ENCODE measurements at places on chromosomes 4 and X.

- H3K4me3 ChIP-seq: no peak overlapping the region
- no peaks in the 10 kb centered on the region for H3K4me1 ChIP-seq
- H3K27me3 ChIP-seq: no peaks in the 10 kb centered on the region
- no peak overlapping the region for H3K27ac ChIP-seq
- no peaks in the 10 kb centered on the region for H3K36me3 ChIP-seq
- no peak for DNase-seq
Observed at GRCh38 chrX:155169881-155170280, 46.4 kb upstream of the VBP1 start.

- peaks cover 3% of the 10 kb centered on the region for H3K4me1 ChIP-seq
- no peak overlapping the region for H3K27ac ChIP-seq
- no peak overlapping the region for H3K4me3 ChIP-seq
- DNase-seq: no peak
- H3K27me3 ChIP-seq: no peaks in the 10 kb centered on the region
Observed at GRCh38 chr4:88919056-88919455, 137.9 kb downstream of the FAM13A start.

DNA sequence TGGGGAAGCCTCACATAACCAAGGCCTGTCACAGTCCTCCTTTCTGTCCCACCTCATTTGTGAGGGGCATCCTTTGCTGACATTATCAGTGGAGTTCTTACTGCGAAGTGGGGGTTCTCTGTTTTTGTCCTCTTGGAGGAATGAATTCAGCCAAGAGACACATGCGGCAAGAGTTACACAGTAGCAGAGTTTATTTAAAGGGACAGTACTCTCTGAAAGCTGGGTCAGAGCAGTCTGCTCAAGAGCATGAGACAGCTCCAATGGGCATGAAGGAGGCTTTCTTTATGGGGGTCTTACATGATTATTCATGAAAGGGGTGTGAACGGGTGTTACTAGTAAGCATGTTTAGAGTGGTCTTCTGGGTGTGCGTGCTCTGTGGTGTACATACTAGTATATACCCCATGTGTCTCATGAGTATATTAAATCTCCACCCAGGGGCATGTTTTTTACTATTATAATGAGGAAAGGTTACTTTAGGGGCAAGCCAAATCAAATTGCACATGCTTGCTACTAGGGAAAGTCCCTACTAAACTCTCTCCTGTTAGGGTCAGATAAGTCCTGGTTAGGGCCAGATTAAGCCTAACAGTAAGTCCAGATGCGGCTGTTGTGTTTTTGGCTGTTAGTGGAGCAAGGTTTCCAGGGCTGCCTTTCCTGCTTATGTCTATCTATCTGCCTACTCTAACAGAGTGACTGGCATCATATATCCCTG is 19.8 kb upstream of the LGI2 start:
- no peaks in the 10 kb centered on the region for H3K36me3 ChIP-seq
- H3K4me3 ChIP-seq: no peak overlapping the region
- no peak overlapping the region for H3K27ac ChIP-seq
- no peaks in the 10 kb centered on the region for H3K4me1 ChIP-seq

- no peaks in the 10 kb centered on the region for H3K36me3 ChIP-seq
- no peak overlapping the region for H3K4me3 ChIP-seq
- no peaks in the 10 kb centered on the region for H3K4me1 ChIP-seq
- no peak overlapping the region for H3K27ac ChIP-seq
- DNase-seq: no peak
Observed at GRCh38 chrX:135396109-135396508, 25.6 kb upstream of the SMIM10L2A start.

DNA sequence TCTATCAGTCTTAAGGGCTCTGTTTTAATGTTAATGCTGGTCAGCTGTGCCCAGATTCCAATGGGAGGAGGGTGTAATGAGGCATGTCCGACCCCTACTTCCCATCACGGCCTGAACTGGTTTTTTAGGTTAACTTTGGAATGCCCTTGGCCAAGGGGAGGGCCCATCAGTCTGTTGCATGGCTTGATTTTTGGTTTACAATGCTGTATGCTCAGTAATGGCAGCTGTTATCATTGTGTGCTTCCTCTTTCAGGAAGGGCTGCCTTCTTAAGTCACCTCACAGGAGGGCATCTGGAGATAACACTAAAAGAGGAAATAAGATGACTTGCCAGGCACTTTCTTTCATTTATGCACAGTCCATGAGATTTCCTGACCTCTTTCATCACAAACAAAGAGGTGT is 36.3 kb downstream of the ATXN3L start:
- no peaks in the 10 kb centered on the region for H3K36me3 ChIP-seq
- H3K27ac ChIP-seq: no peak overlapping the region
- DNase-seq: no peak
- H3K4me1 ChIP-seq: peaks cover 15% of the 10 kb centered on the region

- H3K27ac ChIP-seq: no peak overlapping the region
- H3K27me3 ChIP-seq: no peaks in the 10 kb centered on the region
- no peak overlapping the region for H3K4me3 ChIP-seq
- no peaks in the 10 kb centered on the region for H3K36me3 ChIP-seq
Observed at GRCh38 chrX:110671068-110671803, 124.4 kb downstream of the CHRDL1 start.

DNA sequence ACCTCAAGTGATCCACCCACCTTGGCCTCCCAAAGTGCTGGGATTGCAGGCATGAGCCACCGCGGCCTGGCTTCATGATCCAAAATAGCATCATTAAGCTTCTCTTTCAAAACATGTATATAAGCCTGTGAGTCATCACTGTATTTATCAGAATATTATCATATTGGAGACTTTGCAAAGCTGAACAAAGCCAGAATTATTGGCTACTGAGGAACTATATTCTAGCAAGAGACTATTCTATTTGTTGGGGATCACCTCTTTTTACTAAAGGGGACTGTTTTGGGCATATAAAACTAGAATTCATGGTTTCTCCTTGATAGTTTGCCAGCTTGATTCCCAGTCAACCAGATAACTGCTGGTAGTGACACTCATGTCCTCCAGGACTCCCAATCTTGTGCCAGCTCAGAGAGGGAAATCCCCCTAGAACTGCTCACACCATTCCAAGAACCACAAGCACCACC is 40.1 kb downstream of the TET2 start:
- no peak overlapping the region for H3K4me3 ChIP-seq
- no peak overlapping the region for H3K27ac ChIP-seq
- H3K4me1 ChIP-seq: peaks cover 15% of the 10 kb centered on the region
- H3K27me3 ChIP-seq: no peaks in the 10 kb centered on the region
- DNase-seq: no peak

GRCh38 chrX:74923942-74924448 is 1.3 kb downstream of the NEXMIF start:
- DNase-seq: peak; percentile 13
- no peaks in the 10 kb centered on the region for H3K36me3 ChIP-seq
- no peaks in the 10 kb centered on the region for H3K4me1 ChIP-seq
- H3K4me3 ChIP-seq: no peak overlapping the region

GRCh38 chrX:151825007-151825406 is 87.7 kb upstream of the MAGEA4 start:
- peaks cover 10% of the 10 kb centered on the region for H3K4me1 ChIP-seq
- H3K27ac ChIP-seq: peak overlapping the region; percentile 51
- DNase-seq: no peak
- no peaks in the 10 kb centered on the region for H3K36me3 ChIP-seq
- H3K4me3 ChIP-seq: no peak overlapping the region
- no peaks in the 10 kb centered on the region for H3K27me3 ChIP-seq

DNA sequence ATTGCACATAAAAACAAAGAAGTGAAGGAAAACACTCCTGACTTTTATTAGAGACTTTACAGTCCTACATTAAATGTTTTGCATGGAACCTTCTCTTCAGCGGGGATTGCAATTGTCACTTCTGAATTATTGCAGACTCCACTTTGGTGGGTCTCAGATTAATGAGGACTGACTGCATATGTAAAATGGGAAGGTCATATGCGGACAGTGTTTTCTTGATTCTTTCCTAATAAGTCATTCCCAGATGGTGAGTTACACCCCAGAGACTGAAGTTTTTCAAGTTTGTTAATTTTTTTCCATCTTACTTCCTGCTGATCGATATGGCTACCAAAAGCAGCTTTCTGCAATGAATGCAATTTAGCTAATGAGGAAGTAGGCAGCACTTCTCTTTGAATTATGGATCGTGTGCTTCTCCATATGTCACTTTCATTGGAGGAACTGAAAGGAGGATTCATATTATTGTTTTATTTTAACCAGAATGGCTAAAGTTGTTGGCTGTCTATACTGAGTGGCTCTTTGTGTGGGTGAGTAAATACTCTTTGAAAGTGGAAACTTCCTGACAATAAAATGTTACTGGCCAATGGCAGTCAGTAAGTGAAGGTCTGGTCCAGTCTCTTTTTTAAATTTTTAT is 119.3 kb upstream of the CLNK start:
- no peaks in the 10 kb centered on the region for H3K36me3 ChIP-seq
- no peak for DNase-seq
- H3K27ac ChIP-seq: no peak overlapping the region

- H3K4me1 ChIP-seq: peaks cover 12% of the 10 kb centered on the region
- DNase-seq: no peak
- H3K36me3 ChIP-seq: no peaks in the 10 kb centered on the region
- no peak overlapping the region for H3K4me3 ChIP-seq
Observed at GRCh38 chr4:182212211-182212761, 30.9 kb upstream of the TENM3 start.

- no peak overlapping the region for H3K4me3 ChIP-seq
- no peaks in the 10 kb centered on the region for H3K27me3 ChIP-seq
- peak overlapping the region; percentile 32 for H3K27ac ChIP-seq
- H3K36me3 ChIP-seq: no peaks in the 10 kb centered on the region
Observed at GRCh38 chr4:173001571-173001970, 167.0 kb upstream of the GALNT7 start.

DNA sequence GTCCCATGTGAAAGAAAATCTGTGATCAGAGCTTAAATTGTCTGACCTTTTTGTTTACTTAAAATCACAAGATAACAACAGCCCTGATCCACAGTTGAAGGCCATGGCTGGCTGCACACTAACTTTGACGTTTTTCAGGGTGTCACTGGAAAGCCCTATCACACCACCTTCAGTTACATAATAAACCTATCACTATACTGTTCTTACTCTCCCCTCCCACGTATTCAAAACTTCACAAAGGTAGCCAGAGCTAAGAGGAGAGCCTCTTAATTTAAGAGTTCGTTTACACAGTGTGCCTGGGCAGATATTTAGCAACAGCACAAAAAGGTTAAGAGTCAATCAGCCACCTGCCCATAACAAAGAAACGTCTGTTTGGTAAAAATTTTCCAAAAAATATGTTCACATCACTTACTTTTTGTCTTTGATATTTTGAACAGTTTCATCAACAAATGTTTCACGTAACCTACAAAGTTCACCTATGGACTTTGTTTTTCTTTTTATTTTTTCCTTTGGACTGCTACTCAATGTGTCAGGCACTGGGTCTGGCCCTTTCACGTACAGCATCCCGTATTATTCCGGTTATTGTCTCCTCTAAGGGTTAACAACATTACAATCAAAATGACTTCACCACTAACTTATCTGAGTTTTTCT is 25.0 kb downstream of the RFC1 start:
- H3K4me3 ChIP-seq: no peak overlapping the region
- H3K36me3 ChIP-seq: peaks cover 59% of the 10 kb centered on the region

GRCh38 chr4:52655506-52655905 is 3.6 kb downstream of the USP46 start:
- DNase-seq: no peak
- no peak overlapping the region for H3K4me3 ChIP-seq
- peaks cover 9% of the 10 kb centered on the region for H3K4me1 ChIP-seq
- no peak overlapping the region for H3K27ac ChIP-seq

GRCh38 chr4:26217961-26218676 is 102.7 kb upstream of the RBPJ start:
- no peak overlapping the region for H3K4me3 ChIP-seq
- H3K27ac ChIP-seq: no peak overlapping the region

DNA sequence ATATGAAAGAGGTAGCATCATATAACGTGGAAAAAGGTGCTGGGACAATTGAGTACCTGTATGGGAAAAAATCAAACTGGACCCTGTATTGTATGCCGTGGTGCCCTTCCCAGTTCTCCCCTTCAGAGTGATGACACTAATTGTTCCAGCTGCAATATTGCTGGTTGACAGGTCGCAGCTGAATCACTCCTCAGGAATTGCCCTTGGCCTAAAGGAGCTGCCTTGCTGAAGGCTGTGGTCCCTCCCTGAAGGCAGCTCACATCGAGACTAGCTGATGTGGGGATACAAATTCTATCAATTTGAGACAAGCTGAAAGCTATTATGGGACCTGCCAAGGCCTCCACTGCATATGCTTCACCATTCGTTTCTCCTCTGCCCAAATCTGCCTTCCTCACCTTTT is 39.3 kb upstream of the CXCL8 start:
- no peaks in the 10 kb centered on the region for H3K36me3 ChIP-seq
- H3K4me3 ChIP-seq: no peak overlapping the region
- H3K27ac ChIP-seq: peak overlapping the region; percentile 98
- H3K4me1 ChIP-seq: peaks cover 63% of the 10 kb centered on the region
- no peak for DNase-seq

DNA sequence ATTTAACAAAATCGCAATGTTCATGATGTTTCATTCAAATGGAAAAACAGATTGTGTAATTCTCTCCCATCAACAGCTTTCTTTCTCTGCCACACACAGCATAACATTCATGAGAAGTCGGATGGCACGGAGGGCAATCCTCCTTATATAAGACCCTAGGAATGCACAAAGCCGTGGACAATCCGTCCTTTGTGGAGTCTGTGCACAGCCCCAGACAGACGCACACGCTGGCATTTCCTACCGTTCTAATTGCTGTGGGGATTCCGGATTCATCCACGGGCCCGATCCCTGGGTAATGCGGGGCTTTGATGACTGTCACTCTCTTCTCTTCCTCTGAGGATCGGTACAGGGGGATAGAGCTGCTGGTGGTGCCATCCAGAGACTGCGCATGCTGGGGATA is 121.9 kb upstream of the PDLIM3 start:
- no peaks in the 10 kb centered on the region for H3K27me3 ChIP-seq
- DNase-seq: no peak
- no peak overlapping the region for H3K4me3 ChIP-seq
- H3K27ac ChIP-seq: no peak overlapping the region
- H3K36me3 ChIP-seq: no peaks in the 10 kb centered on the region

- H3K27me3 ChIP-seq: peaks cover 47% of the 10 kb centered on the region
- H3K4me1 ChIP-seq: no peaks in the 10 kb centered on the region
- H3K36me3 ChIP-seq: no peaks in the 10 kb centered on the region
- H3K4me3 ChIP-seq: no peak overlapping the region
Observed at GRCh38 chr4:104489731-104490095, 5.0 kb downstream of the CXXC4 start.

DNA sequence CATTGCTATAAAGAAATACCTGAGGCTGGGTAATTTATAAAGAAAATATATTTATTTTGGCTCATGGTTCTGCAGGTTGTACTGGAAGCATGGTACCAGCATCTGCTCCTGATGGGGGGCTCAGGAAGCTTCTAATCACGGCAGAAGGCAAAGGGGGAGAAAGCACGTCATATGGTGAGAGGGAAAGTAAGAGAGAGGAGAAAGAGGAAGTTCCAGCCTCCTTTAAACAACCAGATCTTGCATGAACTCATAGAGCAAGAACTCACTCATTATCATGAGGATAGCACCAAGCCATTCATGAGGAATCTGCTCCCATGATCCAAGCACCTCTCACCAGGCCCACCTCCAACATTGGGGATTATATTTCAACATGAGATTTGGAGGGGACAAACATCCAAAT is 125.0 kb upstream of the GRPR start:
- no peak for DNase-seq
- H3K36me3 ChIP-seq: no peaks in the 10 kb centered on the region
- H3K27me3 ChIP-seq: no peaks in the 10 kb centered on the region
